ENCODE measurements at places on chromosomes 6 and 20. TPM values are rescaled to one million over a fixed set of nuclear protein-coding genes. Genes with fewer than 3 reads are reported as not detected.
A peak's percentile ranks its signal among the peaks of the same experiment; 100 is the strongest.

DNA sequence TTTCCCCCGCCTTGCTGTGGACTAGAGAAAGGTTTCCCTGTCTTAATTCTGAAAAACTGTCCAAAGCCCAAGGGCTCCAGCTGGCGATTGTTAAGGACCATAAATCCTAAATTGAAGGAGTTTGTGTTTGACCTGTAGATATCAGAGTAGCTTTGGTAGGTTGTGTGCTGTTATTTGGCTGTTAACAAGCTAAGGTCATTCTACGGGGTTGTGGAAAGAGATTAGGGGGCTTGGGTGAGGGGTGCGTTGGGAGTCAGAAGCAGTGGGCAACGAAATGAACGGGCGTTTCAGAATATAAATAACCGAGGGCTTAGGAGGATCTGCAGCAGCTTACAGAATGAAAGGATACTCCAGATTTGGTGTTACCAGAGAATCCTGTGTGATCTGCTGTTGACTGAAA is 32.6 kb upstream of the BTN3A2 start:
- DNase-seq = no peak

DNA sequence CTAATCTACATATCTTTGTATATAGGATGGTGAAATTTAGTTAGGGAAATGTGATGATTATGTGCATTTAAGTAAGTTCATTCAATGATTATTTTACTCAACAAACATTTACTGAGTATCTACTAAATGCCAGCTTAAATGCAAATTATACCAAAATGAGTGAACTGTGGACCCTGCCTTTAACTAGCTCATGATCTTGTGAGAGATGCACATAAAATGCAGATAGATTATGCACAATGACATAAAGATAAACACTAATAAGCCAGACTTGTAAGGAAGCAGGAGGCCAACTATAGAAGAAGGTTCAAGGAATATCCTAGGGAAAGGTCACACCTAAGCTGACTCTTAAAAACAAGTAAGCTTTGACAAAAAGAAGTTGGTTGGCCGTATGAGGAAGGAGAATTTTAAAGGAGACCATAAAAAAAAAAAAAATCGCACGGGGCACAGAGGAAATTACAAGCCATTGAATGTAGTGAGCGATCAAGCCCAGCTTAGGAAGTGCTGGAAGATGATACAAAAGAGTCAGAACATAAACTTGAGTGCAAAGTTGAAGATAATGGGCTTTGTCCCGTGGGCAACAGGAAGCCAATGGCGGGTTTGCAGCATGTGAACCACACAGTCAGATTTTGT is 107.9 kb downstream of the NRSN1 start:
- no peak for DNase-seq

Gene SIRPB2
- polyA plus RNA-seq = 3.0 TPM

DNA sequence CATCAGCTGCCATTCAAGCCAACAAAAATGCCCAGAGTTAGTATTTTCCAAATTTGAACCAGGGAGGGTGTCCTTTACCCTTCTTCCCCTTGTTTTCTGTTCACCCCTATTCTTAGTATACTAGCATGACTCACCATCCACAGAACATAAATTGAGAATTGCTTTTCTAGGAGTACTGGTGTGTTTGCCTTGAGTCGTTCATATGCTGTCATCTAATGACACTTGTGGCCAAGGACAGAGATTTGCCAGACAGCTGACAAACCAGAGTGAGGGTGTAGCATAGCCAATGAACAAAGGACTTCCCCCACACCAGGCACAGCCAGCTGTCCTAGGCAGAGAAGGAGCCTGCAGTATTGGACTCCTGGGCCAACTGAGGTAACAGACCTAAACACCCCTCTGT is 62.2 kb downstream of the FILIP1 start:
- no peak for DNase-seq

Gene ESR1
- 1.7 TPM for polyA plus RNA-seq

- no peak for DNase-seq
Observed at GRCh38 chr6:2099870-2100269, 145.5 kb downstream of the GMDS start.

GRCh38 chr6:88780714-88781389 is 182.6 kb downstream of the RNGTT start:
- DNase-seq = peak; percentile 30

Gene PHF20
- 48.1 TPM for polyA plus RNA-seq

- no peak for DNase-seq
Observed at GRCh38 chr20:46955601-46956556, 61.2 kb downstream of the EYA2 start.

DNA sequence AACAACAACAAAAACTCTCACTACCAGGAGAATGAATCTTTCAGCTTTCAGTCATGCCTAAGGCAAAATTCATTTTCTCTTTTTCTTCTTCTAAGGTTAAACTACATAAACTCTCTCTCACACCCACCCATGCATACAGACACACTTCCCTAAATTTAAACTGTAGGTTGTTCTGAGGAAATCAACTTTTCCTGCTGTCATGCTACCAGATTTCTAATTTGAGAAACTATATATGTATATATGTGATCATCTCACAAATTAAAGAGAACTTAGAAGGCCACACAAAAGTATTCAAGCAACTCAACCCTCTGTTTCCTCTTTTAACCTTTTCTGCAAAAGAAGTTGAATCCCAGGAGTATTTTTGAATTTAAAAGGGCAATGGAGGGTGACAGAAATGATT is 532.5 kb downstream of the KIF16B start:
- DNase-seq = no peak

DNA sequence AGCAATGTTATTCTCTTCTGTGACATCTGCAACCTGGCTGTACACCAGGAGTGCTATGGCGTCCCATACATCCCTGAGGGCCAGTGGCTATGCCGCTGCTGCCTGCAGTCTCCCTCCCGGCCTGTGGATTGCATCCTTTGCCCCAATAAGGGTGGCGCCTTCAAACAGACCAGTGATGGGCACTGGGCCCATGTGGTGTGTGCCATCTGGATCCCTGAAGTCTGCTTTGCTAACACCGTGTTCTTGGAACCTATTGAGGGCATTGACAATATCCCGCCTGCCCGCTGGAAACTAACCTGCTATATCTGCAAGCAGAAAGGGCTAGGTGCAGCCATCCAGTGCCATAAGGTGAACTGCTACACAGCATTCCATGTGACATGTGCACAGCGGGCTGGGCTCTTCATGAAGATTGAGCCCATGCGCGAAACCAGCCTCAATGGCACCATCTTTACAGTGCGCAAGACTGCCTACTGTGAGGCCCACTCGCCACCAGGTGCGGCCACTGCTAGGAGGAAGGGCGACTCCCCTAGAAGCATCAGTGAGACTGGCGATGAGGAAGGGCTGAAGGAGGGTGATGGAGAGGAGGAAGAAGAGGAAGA is 4.6 kb downstream of the BRPF3 start:
- DNase-seq = no peak

Gene C6orf58
- 0.55 TPM for polyA plus RNA-seq

- DNase-seq = no peak
Observed at GRCh38 chr20:37528446-37529213, 954 bp upstream of the BLCAP start.

Gene TCF21
- polyA plus RNA-seq = 169 TPM

DNA sequence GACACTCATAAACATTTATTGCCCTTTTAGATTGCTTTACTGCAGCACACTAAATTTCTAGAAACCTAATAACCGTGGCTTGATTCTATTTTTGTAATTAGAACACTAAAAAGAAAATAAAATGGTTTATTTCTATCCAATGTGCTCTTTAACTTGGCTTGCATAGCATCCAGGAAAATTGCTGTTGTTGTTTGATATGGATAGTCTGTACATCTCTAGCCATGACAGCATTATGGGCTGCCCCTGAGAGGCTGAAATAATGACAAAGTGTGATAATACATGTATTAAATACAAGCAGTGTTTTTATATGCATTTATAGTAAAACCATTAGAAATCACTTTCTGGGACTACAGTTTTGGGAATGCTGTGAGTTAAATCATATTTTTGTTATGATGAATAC is 472.5 kb downstream of the EPM2A start:
- DNase-seq = no peak

GRCh38 chr6:34018961-34019606 is 126.8 kb downstream of the GRM4 start:
- DNase-seq = no peak

Gene MUC22
- polyA plus RNA-seq = not detected

DNA sequence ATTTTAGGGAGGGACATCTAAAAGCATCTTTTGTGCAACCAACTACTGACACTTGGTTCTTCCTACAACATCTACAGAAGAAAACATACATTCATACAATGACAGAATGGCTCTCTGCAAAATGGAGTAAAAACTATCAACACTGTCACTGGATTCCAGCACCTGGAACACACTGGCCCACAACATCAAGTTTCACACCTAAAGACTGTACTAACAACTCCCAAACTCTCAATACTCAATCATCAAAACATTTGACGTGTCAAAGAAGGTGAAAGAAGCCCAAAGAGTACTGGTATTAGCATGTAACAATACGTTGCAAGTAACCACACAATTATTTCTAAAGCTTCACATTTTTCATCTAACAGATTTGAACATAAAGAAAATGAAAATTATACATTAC is 2.1 kb downstream of the CPNE1 start:
- DNase-seq = no peak

GRCh38 chr6:42989923-42990322 is 5.6 kb downstream of the PPP2R5D start:
- no peak for DNase-seq

- DNase-seq = no peak
Observed at GRCh38 chr20:51174536-51174935, 151.6 kb upstream of the KCNG1 start.

DNA sequence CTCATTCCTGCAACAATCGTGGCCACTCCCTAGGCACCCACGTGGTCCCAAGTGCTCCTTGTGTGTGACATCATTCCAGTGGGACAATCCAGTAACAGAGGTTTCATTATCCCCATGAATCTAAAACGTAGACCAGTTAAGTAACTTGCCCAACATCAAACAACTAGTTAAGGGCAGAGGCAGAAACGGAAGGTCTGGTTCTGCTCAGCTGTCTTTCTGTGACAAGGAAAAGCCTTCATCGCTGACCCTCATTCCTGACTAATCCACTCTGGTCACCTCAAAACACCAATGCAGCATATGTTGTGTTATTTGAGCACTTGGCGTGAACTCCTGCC is 261.4 kb upstream of the JARID2 start:
- no peak for DNase-seq

- no peak for DNase-seq
Observed at GRCh38 chr20:5947276-5947675, 3.1 kb downstream of the TRMT6 start.

Gene FAM83C
- not detected for polyA plus RNA-seq

DNA sequence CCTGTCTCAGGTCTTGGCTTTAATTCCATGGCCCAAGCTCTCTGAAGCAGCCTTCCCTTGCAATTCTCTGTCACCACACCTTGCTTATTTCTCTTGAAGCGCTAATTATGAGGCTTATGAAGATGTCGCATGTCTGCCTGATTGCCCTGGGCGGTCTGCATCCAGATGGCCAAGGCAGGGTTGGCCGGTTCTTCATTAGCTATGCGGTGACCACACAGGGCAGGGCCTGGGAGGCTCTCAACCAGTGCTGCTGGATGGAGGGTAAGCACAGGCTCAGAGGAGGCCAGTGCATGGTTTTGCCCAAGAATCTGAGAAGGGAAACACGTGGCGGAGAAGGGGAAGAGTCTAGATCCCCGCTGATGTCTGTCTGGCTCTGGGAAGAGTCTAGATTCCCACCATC is 528.7 kb downstream of the CDH26 start:
- DNase-seq = no peak

DNA sequence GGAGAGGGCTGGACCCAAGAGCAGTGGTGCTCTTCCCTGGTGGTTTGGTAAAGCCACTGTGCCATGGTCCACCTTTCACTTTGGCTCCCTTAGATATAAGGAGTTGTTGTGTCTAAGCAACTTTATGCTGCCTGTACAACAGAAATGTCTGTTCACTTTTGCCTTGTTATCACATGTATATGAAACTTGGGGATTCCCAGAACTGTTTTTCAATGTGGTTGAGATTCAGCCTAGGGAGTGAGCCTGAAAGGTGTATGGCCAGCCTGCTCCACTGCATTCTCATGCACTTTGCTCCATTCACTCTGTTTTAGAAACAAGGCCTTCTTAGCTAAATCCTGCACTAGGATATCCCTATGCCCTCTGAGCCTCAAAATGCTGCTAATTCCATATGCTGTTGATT is 234.5 kb upstream of the THEMIS start:
- DNase-seq = no peak

DNA sequence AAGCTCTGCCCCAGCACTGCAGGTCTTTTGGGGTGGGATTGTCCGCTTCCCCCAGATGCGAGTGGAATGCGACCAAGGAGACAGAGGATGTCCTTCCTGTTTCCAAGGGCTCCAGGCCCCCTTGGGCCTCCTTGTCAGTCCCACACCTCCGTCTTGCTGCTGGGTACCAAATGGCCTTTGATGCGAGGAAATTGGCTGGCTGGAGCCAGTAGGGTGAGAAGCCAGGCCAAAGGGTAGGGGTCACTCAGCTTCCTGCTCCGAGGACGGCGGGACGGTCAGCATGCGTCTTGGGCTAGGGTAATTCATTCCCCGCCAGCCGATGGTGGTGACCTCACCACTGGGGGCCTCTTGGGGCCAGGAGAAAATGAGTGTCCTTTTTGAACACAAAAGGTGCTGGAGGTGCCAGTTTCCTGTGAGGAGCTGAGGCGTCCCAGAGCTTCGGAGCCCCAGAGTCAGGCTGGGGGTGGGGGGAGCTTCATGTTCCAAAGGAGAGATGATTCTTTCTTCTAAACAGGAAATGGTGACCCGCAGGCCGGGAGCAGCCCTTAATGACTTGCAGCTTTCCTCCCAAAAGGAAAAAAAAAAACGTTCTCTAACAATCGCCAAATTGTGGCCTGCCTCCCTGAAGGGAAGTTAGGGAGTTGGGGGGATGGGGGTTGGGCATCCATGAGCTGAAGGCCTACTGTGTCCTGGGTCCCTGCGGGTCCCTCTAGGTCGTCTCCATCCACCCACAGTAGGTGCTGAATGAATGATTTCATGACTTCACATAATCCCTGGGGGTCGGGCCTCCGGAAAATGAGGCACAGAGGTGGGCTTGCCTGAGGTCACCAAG is 6.7 kb downstream of the SNAI1 start:
- peak; percentile 69 for DNase-seq

DNA sequence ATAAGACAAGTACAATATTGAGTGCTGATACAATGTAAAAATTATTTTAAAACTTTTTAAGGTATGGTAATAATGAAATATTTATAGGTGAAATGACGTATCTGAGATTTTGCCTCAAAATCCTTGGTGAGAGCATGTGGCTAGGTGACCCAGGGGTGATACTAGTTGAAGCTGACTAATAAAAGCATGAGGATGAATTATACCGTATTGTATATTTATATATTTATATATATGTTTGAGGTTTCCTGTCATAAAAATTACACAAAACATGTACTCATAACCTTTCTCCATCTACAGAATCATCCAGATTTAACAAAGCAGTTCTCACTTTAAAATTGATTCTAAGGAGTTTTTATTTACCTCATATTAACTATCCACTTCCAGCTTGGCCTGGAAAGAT is 358.1 kb downstream of the CDKAL1 start:
- DNase-seq = no peak

GRCh38 chr6:115310156-115310555 is 750.5 kb downstream of the FRK start:
- DNase-seq = no peak

- DNase-seq = peak; percentile 17
Observed at GRCh38 chr20:40582531-40582930, 106.5 kb downstream of the MAFB start.

Measured in right lung (tissue), 10 donors.